ENCODE measurements at places on chromosomes 11 and 22. TPM values are rescaled to one million over a fixed set of nuclear protein-coding genes. Genes with fewer than 3 reads are reported as not detected.
A peak's percentile ranks its signal among the peaks of the same experiment; 100 is the strongest.

HSPB2 gene
- total RNA-seq = 0.98 TPM

GP1BB gene
- 6.2 TPM for total RNA-seq

PATE4 gene
- total RNA-seq = not detected

GGA1 gene
- 54.7 TPM for total RNA-seq

MMP12 gene
- total RNA-seq = not detected

FAM227A gene
- total RNA-seq = 6.3 TPM

DNA sequence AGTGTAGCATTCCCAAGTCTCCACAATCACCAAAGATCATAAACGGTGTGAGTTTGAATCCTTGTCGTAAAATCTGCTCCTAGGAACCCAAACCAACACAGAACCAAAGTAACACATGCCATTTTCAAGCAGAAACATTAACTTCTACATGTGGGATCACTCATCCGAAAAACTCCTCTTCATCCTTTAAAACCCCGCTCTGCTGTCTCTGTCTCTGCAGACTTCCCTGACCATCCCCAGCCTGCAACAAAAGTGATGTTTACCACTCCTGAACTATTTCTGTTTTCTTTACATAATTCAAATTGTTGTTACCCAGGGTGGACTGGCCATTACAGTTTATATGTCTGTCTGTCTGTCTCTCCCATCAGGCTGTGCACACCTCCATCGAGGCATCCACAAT, 54.0 kb downstream of the SLC1A2 start:
- no peak for DNase-seq

DNA sequence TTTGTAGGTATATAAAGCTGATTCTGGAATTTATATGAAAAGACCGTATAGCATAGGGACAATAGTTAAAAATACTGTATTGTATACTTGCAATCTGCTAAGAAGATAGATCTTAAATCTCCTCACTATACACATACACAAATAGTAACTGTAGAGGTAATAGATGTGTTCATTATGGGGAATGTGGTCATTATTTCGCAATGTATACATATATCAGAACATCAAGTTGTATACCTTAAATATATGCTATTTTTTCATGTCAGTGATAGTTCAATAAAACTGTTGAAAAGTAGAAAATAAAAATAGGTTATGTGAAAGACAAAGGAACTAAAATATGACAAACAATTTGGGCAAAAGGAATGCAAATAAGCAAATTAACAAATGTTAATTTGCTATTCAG, 35.2 kb upstream of the LIN7C start:
- no peak for DNase-seq

- DNase-seq = no peak
Observed at GRCh38 chr11:106714199-106714598, 304.1 kb downstream of the GUCY1A2 start.

DNA sequence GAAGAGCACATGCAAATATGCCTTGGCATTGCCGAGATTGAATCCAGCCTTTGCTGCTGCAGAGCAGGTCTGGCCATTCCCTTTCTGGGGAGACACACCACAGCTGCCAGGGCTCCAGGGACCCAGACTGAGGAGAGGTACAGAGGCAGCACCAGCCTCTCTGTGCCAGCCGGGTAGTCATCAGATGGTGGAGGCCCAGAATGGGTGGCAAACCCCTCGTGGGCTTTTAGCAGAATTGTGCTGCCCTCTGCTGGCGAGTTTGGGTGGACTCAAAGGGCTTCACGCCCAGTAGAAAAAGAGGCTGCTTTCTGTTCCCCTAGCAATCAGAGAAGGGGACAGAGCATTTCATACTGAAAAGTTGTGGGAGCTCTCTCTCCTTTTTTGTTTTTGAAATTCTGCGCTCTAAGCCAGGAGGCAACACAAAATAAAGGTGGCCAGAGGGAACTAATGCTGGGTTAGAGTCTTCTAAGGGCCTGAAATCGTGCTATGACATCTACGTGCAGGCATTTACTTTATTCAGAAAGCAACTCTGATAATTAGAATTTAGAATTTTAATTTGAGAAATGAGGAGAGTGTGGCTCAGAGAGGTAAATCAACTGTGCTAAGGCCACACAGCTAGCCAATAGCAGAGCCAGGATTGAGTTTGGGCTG, 158.8 kb upstream of the NAV2 start:
- peak; percentile 82 for DNase-seq

DNA sequence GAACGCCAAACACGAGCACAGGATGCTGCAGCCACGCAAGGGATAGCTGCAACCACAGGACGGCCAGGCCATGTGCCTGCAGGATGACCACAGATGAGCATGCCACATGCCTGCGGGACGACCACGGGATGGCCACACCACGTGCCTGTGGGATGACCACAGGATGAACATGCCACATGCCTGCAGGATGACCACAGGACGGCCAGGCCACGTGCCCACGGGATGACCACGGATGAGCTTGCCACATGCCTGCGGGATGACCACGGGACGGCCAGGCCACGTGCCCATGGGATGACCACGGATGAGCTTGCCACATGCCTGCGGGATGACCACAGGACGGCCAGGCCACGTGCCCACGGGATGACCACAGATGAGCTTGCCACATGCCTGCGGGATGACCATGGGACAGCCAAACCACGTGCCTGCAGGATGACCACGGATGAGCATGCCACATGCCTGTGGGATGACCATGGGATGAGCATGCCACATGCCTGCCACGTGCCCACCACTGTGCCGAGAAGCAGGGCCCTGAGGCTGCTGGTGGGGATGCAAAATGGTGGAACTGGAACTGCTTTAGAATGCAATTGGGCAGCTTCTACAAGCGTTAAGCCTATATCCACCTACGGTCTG, 12.8 kb upstream of the MOB2 start:
- no peak for DNase-seq

DNA sequence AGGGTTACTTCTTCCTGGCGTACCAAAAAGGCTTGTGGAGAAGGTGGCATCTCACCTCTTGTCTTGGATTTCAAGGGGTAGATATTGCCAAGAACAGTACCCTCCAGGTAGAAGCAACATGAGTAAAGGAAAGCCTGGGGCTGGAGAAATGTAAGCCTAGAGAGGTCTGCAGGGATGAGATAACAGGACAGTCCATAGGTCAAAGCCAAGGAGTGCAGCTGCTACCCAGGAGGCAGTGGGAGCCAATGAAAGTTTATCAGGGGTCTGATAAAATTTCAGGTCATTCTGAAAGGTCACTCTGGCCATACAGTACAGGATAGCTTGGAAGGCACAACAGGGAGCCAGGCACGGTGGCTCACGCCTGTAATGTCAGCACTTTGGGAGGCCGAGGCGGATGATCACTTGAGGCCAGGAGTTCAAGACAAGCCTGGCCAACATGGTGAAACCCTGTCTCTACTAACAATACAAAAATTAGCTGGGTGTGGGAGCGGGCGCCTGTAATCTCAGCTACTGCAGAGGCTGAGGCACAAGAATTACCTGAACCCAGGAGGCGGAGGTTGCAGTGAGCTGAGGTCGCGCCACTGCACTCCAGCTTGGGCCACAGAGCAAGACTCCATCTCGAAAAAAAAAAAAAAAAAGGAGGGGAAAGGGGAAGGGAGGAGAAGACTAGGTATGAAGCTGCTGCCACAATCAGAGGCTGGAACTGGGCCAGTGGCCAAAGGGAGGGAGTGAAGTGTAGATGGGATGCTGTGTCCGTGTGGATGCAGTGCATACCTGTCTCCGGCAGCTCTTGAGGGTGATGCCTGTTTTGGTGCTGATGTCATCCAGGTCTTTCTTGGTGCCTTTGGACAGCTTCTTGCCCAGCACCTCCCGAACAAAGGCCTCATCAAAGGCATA, 1.2 kb downstream of the FIBP start:
- DNase-seq = no peak

DNA sequence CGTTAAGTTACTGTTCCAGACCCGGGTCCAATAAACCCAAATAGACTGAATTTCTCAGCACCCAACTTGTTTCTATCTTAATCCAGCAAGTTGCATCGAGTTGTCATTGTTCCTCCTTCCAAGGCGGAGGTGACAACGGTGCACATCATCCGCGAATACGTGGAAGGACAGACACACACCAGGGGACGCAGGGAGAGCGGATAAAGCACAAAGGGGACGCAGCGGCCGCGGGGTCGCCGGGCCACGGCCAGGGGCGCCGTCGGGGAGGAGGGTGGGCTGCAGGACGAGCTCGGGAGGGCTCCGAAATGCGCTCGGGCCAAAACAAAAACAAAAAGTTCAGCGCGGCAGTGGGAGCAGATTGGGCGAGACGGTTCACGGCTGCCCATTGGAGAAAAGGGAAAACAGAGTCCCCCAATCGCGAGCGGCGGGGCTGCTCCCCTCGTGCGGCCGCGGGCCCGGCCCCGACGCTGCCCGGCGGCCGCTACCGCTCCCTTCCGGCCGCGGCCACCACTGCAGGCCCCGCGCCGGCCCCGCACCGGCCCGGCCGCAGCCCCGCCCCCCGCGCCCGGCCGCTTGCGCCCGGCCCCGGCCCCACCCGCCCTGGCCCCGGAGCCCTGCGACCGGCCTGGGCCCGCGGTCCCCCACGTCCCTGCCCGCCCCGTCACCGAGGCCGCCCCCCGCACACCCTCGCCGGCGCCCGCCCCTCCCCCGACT, 518 bp downstream of the KMT5B start:
- DNase-seq = peak; percentile 75

- no peak for DNase-seq
Observed at GRCh38 chr11:122241566-122241965, 125.6 kb upstream of the BLID start.

- DNase-seq = no peak
Observed at GRCh38 chr11:9120664-9121468, 29.5 kb upstream of the SCUBE2 start.

GRCh38 chr11:13028322-13028721, 19.2 kb downstream of the RASSF10 start:
- DNase-seq = no peak

- DNase-seq = no peak
Observed at GRCh38 chr11:106999196-106999595, 19.1 kb downstream of the GUCY1A2 start.

DNA sequence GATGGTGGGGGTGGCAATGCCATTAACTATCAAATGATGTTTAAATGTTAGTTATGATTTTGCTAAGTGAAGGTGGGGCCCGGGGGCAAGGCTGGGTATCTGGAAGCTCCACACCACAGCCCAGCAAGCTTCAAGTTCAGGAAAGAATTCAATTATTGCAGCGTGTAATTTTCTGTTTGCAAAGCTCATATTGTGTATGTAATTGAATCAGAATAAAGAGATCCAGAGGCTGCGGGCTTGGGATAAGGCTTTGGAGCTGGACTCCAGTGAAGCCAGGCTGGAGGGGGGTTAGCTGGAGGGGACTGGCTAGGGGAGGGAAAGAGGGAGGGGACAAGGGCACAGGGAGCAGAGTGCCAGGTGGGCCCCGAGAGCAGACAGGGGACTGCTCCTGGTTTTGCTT, 557.1 kb upstream of the CADM1 start:
- DNase-seq = no peak

- no peak for DNase-seq
Observed at GRCh38 chr22:36377022-36377631, 10.6 kb downstream of the MYH9 start.

GRCh38 chr11:128705124-128705920, 11.4 kb downstream of the FLI1 start:
- DNase-seq = no peak

- no peak for DNase-seq
Observed at GRCh38 chr11:45880772-45881570, 4.5 kb upstream of the MAPK8IP1 start.

DNA sequence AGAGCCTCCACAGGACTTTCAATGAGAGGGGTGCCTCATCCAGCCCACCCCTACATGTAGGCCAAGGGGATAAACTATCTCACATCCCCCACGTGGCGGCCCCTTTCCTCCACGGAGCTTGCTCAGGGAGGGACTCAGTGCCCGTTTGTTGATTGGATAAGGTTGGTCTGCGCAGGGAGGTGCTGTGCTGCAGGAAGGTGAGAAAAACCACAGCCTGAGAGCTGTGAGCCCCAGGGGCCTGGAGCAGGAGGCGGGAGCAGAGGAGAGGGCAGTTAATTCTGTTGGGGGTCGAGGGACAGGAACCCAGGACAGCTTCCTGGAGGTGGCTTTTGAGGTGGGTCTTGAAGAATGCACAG, 31.9 kb upstream of the ATXN10 start:
- DNase-seq = no peak

DNA sequence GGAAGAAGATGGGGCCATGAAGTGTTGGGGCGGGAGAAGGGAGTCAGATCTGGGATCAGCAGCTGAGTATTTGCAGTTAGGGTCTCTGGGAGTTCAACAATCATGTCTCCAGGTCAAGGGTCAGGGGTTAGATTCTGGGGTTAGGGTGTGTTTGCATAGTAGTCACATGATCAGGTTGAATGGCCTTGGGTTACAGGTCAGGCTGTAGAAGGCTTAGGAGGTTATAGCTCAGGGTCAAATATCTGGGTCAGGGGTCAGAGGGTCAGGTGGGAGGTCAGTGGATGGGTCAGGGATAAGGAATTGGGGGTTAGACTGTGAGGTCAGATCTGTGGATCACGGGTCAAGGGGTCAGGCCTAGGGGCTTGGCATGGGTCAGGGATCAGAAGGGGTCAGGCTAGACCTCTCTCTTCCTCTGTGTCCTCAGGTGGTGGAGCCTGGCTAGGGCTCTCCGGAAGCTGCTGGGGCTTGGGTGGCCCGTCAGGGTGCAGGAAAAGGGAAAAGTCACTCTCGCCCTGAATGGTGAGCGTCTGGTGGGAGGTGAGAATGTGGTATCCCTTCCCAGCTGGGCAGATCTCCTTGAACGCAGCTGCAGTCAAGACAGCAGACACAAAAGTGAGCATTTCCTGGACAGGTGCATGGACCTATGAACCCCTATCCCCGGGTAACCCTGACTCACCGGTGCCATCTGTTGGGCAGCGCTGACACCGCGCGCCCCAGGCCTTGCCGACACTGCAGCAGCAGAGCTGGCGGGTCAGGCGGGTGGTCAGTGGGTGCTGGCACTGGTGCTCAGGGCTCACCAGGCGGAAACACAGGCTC, 6.4 kb downstream of the LTBP3 start:
- no peak for DNase-seq

DNA sequence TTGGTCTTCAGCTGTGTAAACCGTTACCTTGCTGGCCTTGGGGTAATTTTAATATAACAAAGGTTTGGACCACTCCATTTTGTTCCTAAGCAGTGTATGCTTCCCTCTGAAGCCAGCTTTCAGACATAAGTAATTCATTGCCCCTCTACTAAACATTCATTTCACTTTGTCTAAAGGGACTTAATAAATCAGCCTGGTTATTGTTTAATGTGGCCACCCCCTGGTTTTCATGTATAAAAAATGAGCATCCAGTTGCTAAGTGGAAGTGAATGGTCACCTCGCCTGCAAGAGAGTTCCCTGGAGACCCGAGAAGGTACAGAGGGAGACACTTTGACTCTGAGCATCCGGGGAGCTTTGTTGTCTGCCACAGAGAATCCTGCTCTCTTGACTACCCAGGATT, 3.9 kb downstream of the ABTB2 start:
- no peak for DNase-seq

DNA sequence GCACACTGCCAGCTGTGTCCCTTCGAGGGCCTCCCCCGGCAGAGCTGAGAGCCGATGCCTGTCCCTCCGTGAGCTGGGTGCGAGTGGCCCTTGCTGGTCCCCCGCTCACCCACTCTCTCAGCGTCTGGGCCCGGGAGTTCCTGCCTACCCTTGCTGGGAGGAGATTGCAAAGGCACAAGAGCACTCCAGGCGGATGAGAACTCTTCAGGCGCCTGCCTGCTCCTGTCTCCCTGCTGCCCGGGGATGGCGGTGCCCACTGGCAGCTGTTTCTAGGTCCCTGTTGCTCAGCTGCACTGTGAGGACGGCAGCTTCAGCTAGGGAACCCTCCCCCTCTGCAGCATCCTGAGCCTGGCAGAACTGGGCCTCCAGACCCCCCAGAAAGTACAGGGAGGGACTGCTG, 61.1 kb downstream of the FLRT1 start:
- no peak for DNase-seq

All from breast epithelium (tissue), 4 donors.